ENCODE measurements at places on chromosomes 3 and 15.

- peak; percentile 39 for DNase-seq
These were observed 194.6 kb upstream of the TPM1 start for GRCh38 chr15:62847900-62848489.

DNA sequence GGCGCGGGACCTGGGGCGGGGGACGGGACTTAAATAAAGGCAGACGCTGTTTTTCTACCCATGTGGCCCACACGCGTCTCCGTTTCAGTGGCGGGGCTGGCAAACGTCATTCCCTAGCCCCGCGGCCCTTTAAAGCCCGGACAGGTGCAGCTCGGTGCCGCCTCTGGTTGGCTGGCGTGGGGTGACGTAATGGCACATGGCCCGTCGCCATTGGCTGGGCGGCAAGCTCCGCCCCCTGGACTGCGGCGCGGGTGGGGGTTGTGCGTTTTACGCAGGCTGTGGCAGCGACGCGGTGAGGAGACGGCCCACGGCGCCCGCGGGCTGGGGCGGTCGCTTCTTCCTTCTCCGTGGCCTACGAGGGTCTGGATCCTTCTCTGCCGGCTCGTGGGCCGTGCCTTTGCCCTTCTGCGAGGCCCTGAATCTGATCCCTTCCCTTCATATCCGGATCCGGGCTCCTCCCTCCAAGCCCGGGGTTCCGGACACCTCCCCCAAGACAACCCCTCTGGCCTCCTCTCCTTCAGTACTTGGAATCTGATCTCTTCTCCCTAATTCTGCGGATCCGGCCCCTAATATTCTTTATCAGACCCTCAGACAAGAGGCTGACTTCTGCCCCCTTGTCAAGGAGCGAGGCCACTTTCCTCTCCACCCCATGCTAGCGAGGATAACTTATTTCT, at the start of gene CRELD1:
Gene CRELD1 (plus strand): TSS at position 274 of the 674 bp plus-strand sequence. CDS start 605 bp downstream, outside the sequence.
- DNase-seq, result peak; percentile 95

DNA sequence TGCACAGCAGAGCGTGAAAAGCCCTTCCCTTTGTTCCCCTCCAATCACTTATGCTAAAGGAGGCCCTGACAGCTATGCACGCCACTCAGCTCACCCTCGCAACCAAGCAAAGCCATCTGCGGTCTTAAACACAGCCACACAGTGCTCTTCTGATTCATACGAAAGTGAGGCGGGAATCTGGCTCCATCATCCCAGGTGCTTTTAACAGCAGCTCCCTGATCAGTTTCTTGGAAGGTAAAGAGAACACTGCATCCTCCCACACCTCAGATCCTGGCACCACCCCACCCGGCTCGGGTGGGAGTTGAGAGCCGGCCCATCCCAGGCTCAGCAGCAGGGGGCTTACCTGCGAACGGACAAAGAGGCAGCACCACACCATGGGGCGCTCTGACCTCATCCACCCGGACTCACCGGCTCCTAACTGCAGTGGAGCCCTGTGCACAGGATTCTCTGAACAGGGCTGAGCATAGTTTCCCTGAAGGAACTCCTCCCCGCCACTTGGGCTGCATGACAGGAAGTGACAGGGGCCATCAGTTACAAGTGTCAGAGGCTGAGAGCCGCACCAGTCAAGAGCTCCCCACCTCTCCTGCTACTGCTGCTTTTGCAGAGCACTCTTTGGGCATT, 114.3 kb upstream of the ARHGEF3 start:
- peak; percentile 61 for DNase-seq

GRCh38 chr3:182979103-182979673, 1.1 kb downstream of the DCUN1D1 start:
- no peak for DNase-seq

- no peak for DNase-seq
These were observed 196.2 kb downstream of the TUSC7 start for GRCh38 chr3:116905794-116906193.

- DNase-seq, result no peak
These were observed 514 bp upstream of the FAM174B start for GRCh38 chr15:92656089-92656488.

DNA sequence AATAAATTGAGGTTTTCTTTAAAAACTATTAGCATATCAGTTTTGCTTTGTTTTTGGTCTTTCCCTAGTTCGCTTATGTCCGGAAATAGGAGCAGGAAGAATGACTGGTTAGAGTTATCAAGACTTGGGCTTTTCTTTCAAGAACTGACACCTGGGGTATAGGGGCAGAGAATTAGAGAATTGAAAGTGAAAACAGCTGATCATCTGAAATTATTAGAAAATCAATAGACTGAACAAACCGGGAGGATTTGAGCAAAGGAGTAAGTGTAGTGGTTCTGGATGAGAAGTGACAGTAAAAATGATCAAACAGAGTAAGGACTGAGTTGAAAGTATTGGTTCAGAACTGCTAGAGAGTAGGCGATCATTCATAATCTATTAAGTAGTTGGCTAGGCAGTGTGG, 6.0 kb downstream of the MINDY2 start:
- no peak for DNase-seq

DNA sequence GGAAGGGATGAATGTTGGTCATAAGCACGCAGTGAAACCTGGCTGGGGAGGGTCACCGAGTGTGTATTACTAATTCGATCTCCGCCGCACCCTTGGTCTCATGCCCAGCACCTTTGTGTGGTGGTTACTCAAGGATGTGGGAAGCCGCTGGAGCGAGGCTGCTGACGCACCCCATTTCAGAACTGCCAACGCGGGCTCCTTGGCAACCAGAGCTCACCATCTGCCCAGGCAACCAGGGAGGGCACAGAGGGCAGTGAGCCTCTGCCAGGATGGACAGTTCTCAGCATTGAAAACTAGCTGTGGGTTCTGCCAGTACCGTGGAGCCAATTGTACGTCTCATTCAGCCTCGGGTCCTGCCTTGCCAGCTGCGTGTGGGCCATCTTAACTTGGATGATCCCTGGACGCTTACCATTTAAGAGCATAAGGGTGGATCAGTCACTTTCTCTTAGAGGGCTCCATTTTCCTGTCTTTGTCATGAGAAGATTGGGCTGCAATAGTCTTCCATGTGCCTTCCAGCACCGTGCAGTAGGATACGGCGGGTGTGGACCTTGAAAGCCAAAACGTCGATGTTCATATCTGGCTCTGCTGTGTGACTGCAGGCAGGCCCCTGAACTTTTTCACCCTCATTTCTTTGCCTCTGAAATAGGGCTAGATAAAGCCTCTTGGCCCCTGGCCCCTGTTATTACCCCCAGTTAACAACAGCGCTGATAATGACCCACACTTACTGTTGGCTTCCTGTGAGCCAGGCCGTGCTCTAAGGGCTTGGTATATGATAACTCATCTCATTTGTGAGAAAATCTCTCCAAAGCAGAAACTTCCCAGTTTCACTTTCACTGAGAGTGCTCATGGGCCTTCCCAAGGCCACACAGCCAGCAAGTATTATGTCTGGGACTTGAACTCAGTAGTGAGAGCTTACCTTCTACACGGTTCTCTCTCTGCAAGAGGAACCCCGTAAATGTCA, 238.8 kb downstream of the OPA1 start:
- DNase-seq, result no peak

DNA sequence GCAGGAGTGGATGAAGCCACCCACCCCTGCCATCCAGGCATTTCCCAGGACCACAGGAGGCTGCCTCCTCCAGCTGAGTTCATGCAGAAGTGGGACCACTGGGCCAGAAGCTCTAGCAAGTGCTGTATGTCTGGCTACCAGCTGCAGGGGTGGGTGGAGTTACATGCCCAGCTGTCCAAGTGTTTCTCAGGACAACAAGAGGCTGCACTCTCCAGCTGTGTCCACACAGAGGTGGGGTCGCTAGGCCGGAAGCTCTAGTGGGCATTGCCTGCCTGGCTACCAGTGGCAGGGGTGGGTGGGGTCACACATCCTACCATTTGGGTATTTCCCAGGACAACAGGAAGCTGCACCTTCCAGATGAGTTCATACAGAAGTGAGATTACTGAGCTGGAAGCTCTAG, 234.0 kb upstream of the PPP2R3A start:
- DNase-seq, result no peak

DNA sequence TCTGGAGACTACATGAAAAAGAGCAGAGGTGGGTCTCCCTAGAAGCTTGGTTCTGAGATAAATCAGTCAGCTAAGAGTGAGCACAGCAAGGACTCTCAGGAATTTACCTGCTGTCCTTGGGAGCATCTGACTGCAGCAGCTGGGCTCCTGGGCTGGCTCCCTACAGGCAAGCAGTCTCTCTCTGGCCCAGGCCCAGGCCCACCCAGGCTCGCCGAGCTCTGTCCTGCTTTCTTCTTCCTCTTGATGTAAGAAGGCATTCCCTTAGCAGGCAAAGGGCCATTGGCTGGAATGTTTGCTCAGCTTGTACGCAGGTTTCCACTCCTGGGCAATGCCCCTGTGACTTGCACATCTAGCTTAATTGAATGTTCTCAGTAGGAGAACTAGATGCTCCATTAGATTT, 4.3 kb upstream of the RBP2 start:
- DNase-seq, result no peak

DNA sequence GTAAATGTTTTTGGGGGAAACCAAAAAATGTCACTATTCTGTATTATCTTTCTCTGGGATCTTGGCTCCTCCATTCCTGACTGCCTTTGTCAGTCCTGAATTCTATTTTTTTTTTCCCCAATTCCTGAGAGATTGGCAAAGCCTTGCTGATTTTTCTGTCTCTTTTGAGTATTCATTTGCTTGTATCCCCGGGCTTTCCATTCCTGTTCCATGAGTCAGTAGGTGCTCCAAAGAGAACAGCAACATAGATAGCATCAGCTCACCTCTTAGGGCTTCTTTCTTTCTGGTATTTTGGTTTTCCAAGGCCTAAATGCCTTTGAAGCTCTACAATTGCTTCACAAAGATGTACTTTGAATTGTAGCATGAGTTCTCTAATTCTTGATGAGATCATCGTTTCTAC, 271.7 kb upstream of the LRRC3B start:
- no peak for DNase-seq

DNA sequence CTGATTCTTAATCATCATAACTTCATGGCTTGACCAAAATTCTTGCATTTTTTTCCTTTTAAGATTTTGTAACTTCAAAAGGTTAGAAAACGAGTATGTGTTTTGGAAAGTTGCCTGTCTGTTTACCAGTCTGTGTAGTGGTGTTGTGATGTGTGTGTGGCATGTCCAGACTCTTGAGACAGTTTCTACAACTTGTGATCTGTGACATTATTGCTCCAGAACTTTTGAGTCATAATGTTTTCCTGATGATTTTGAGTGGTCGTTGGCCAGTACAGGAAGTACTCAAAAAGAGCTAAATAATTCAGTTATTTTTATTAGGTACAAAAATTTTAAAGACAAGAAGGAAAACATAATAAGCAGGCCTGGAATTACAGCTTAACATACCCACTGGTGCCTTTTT, 229.0 kb upstream of the C2CD4B start:
- DNase-seq, result no peak

DNA sequence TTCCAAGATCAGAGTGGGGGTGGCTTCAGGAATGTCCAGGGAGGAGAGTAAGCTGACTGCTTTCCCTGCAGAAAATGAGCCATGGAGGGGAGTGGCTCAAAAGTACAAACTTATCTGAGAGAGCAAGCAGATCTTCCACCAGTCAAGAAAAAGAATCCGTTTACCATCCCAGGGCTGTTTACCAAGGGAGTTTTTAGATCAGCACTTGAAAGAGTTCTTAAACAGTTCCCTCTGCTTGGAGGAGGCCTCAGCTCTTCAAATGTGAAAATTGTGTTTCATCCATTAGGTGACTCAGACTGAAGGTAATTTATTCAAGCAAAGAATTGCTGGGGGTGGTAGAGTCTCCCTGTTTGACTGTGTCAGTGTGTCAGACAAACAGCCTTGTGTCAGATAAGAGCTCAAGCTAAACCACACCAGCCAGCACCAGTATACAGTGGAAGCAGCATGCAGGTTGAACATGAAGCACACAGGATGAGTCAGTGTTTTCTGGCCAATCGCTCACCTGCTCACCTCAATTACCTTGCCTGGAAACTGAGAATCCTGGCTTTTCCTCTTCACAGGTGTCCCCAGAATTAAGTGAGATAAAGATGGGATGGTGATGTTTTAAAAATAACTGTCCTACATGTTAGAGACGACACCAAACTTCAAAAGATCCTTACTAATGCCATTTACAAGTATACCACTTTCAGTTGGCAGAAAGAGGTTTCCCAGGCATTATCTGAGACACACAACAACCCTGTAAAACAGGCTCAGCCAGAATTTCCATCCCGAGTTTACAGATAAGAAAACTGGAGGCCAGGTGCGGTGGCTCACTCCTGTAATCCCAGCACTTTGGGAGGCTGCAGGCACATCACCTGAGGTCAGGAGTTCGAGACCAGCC, 21.7 kb downstream of the SH3BP5 start:
- DNase-seq, result peak; percentile 55

DNA sequence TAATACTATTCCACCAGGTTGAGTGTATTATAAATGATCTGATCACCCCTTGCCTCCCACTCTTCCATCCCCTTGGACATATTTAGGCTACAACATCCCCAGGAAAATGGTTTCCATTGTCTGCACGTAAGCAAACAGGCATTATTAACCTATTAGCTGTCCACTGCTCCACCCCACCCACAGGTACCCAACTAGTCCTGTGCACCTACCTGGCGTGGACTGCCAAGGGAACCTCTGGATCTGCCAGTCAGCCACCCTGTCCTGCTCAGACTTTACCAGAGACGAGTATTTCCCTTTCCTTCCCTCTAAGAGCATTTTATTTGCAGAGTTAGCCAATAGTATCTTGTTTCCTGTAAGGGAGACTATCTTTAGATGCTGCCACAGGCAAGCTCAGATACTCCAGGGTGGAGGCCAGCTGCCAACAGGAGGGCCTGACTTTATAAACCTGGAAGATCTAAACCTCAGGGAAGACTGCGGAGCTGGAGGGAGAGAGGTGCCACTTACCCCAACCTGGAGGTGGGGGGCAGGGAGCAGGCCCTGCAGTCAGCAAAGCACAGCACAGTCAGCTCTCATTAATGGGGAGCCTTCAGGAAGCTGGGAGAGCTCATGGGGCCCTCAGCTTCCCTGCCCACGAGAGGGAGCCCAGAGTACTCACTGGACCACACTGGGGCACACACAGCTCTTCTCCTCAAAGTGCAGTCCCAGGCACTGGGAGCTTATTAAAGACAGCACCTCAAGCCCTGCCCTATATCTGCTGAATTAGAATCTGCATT, at the start of gene CX3CR1:
Gene CX3CR1 (minus strand): TSS at position 292 of the 773 bp plus-strand sequence. CDS start 13,527 bp downstream, outside the sequence.
- no peak for DNase-seq

DNA sequence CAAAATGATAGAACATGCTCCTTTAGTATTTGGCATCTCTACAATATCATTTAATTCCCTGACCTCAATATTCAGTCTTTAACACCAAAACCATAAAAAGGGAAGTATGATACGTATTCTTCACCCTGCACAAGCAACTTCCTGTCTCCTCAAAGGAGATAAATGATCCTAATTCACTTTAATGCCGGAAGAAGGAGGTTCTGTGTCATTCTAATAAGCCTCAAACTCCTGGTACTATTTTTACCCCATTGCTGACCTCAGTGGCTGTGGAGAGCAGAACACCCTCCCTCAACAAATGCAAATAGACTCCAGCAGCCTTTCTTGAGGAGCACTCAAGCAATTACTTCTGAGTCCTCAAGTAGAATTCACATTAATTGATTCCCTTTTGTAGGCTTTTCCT, 173.3 kb downstream of the TMEM108 start:
- no peak for DNase-seq

- DNase-seq, result no peak
These were observed 47.8 kb downstream of the OIP5 start for GRCh38 chr15:41284427-41285177.

Data from activated T-cell treated with anti-CD3 and anti-CD28 coated beads for 48 hours (primary cell).